ENCODE measurements at places on chromosomes 12 and 14.

DNA sequence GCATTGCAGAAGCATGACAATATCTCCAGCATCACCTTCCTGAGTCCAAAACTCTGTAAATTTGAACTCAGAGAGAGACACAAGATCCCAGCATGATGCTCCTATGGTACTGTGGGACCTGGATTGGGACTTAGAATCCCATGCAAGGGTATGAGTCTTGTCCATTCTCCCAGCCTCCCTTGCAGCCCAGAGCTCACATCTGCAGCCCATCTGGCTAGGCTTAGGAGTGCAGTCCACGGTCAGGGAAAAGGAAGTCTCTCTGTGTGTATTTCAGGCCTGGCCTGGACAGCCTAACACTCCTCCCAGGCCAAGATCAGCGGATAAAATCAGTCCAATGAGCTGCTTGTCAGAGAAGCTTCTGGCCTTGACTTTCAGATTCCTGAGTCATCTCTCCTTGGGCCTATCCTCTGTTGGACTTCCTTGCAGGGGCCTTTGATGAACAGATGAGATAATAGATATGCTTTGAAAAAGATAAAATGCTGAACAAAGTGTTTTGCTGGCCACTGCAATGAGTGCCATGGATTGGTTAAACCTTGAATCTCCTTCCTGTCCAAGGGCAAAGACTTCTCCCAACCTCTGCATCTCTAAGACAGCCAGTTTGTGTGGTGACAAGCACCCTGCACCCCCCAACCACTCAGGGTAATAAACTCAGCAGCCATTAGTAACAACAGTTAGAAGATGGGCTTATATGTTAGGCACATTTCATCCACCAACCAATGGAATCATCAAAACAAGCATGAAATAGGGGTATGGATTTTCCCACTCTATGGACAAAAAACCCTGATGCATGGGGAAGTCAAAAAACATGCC, 412.8 kb upstream of the TBX3 start:
- no peak for DNase-seq

DNA sequence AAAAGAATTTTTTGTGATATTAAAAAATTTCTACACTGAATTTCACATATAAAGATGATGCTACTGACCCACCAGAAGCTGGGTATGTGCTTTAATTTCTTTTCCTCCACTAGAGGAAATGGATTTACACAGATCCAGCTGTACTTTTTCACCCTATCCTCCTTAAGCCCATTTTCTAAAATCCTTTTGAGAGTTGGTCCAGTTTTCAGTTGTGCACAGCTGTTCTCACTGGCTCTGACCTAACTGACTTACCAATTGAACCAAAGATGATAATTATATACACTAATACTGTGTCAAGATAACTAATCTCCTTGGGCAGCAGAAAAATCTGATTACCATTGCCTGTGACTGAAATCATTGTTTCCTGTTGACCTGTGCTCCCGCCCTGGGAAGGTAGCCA, 108.5 kb downstream of the ZFC3H1 start:
- no peak for DNase-seq

- no peak for DNase-seq
Observed at GRCh38 chr12:58117667-58118066, 176.3 kb downstream of the ATP23 start.

DNA sequence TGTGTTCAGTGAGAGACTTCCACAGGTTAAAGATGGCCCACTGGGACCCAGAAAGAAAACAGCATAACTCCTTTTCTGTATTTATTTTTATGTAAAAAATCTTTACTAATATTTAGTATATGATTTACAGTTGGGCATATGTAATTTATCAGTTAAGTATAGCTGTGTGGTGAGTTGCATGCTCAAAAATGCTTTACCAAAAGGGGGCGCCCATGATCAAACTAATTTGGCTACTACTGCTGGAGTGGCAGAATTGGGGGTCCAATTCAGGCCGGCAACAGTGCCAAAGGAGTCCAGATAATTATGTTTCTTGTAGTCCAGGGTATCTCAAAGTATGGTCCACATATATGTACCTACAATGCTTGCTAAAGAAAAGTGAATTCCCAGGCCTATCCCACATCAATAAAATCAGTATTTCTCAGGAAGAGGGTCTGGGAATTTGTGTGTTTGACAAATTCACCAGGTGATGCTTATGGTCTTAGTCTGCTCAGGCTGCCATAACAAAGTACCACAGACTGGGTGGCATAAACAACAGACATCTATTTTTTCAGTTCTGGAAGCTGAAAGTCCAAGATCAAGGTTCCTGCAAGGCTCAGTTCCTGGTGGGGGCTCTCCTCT, 152.0 kb downstream of the KTN1 start:
- peak; percentile 44 for DNase-seq

DNA sequence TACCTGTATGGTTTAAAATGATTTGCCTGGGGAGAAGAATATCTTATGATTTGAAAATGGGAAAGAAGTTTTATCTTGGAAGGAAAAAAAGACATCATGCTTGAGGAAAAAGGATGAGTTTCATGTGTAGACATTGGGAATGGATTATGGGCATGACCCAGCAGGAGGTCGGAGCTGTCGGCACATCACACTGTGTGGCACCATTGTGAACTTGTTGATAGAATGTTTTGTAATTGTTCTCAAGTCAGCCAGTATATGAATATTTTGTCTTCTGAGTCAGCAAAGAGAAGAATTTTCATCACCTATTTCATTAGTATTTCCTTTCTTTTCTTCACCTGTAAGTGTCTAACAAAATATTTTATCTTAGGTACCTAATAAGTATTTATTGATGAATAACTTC, 60.0 kb upstream of the HMGA2 start:
- DNase-seq, result no peak

- no peak for DNase-seq
Observed at GRCh38 chr12:130879212-130879686, 7.4 kb downstream of the RAN start.

GRCh38 chr12:15193946-15194345, 27.3 kb downstream of the RERG start:
- no peak for DNase-seq

DNA sequence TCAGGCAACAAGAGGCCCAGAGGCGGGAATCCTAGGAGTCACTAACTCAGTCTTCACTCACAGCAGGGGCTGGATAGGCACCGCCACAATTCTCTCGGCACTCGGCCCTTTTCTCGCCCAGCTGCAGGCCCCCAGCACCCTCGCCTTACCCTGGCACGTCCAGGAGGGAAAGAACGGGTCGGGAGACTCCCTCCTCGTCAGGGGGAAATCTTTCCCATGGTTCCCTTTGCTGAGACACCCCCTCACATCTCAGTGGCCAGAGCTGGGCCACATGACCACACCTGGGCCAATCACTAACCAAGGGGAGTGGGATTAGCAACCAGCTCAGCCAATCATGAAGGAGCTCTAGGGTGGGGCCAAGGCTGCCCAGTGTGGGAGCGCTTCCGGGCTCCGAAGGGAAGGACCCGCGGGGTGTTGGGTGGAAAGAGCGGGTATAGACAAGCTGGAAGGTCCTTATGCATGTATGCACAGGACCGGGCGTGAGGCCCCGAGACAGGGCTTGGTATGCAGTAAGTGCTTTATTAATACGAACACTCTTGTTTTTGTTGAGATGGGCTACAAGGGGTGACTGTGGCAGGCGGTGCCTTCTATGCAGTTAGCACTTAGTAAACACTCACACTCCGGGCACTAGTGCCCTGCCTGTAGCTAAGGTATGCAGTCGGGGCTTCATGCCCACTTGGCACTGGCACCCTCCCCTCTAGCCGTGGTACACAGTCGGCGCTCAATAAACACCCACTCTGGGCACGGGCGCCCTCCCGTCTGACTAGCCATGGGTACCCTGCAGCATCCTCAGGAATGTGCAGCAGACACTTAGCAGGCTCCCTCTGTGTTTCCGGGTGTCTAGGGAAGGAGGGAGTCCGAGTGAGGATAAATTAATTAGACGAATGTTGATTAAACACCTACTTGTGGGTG, 40.3 kb downstream of the ADGRD1 start:
- DNase-seq, result no peak

- no peak for DNase-seq
Observed at GRCh38 chr14:102221026-102221425, 81.3 kb downstream of the WDR20 start.

DNA sequence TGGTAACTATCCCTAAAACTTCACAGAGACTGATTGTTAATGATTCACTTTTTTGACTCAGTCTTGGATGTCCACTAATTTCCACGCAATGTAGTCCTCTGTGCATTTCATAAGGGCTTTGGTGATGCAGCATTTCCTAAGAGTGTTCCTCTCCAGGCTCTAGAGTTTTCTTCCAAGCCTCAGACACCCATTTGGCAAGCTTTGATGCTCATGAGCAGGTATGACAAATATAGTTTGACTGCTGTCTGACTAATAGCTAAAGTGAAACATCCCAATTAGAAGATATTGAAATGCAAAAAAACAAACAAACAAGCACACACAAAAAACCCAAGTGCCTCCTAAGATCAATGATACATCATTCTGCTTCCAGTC, 1.5 kb upstream of the VAMP1 start:
- DNase-seq, result no peak

GRCh38 chr14:71382315-71382714, 475.1 kb downstream of the PCNX1 start:
- no peak for DNase-seq

DNA sequence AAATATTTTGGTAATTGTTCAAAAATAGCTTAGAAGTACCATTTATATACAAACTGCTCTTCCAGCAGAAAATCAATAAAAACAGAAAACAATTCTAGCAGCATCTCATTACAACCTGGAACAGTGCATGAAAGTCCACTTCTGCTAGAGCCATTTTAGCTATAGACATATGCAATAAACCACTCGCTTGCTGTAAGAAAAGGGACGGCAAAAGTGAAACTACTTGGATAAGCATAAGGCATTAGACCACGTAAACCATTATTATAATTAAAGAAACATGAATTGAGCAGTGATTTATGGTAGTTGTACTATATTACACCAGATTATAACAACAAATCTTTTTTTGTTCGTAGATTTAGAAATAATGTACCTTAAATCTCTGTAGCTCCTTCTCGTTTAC, 48.7 kb downstream of the LRIG3 start:
- no peak for DNase-seq

GRCh38 chr12:67764055-67764454, 115.5 kb downstream of the DYRK2 start:
- no peak for DNase-seq

- no peak for DNase-seq
Observed at GRCh38 chr12:112115259-112116045, 6.9 kb upstream of the NAA25 start.

- DNase-seq, result no peak
Observed at GRCh38 chr14:93980456-93981201, 4.3 kb upstream of the ASB2 start.

- DNase-seq, result no peak
Observed at GRCh38 chr12:49865109-49865781, 22.3 kb upstream of the BCDIN3D start.

DNA sequence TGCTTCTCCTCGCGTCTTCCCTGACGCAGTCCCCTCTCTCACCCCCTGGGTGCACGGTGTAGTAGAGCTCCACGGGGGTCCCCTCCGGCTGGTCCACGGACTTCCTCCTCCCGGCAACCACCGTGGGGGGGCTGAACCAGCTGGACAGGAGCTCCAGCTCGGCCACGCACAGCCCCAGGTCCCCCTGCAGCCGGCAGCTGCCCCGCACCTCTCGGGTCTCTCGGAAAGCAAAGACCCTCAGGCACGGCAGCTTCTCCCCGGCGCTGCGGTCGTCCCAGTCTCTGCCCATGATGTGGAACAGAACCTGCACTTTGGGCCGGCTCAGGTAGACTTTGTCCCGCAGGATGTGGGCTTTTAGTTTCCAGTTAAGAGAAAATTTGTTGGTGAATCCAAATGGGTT, 203.8 kb downstream of the TMEM132D start:
- no peak for DNase-seq

GRCh38 chr12:1848146-1848545, 27.8 kb downstream of the LRTM2 start:
- DNase-seq, result no peak

DNA sequence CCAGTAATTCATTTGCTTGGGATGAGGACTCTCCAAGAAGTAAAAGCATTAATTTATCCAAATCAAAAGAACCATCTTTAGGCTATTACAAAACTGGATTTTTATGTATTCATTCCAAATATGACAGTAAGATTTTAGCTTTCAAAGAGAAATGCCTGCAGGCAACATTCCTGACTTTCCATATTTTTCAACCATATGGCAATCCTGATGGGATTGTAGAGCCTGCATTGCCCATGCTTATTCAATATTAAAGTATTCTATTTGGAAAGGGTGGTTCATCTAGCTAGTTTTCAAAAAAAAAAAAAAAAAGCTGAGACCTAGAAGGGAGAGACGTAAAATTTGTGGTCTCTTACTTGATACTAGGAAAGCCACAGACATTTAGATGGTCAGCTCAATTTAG, 1253.7 kb downstream of the LRFN5 start:
- no peak for DNase-seq

- no peak for DNase-seq
Observed at GRCh38 chr12:67952787-67953186, 36.5 kb upstream of the IFNG-AS1 start.

GRCh38 chr12:76927170-76927784, 48.5 kb upstream of the CSRP2 start:
- no peak for DNase-seq

DNA sequence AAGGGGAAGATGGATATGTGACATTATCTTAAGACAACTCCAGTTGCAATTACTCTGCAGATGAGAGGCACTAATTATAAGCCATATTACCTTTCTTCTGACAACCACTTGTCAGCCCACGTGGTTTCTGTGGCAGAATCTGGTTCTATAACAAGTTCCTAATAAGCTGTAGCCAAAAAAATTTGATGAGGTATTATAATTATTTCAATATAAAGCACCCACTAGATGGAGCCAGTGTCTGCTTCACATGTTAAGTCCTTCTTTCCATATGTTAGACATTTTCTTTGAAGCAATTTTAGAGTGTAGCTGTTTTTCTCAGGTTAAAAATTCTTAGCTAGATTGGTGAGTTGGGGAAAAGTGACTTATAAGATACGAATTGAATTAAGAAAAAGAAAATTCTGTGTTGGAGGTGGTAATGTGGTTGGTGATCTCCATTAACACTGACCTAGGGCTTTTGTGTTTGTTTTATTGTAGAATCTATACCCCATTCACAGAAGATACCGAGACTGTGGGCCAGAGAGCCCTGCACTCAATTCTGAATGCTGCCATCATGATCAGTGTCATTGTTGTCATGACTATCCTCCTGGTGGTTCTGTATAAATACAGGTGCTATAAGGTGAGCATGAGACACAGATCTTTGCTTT, 36.9 kb downstream of the PSEN1 start:
- no peak for DNase-seq

- no peak for DNase-seq
Observed at GRCh38 chr14:90454041-90455000, 57.5 kb downstream of the CALM1 start.

- DNase-seq, result no peak
Observed at GRCh38 chr14:105387530-105387922, 10.8 kb upstream of the TEX22 start.

DNA sequence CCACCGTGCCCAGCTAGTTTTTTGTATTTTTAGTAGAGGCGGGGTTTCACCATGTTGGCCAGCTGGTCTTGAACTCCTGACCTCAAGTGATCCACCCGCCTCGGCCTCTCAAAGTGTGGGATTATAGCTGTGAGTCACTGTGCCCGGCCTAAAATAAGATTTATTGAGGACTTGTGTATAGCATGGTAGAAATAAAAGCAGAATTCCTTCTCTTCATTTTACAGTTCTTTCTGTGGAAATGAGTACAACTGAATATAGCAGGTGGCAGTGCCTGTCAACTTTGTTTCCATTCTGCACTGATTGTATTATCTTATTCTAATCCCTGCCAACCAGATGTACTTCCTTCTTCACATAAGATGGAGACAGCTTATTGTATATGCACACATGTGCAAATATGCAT, 41.0 kb downstream of the DIP2B start:
- no peak for DNase-seq
